MG63 (cell line): ENCODE measurements at places on chromosomes 16 and 17. TPM values are rescaled to one million over a fixed set of nuclear protein-coding genes. Genes with fewer than 3 reads are reported as not detected.
A peak's percentile ranks its signal among the peaks of the same experiment; 100 is the strongest.

The SETD6 gene
- total RNA-seq: 28.3 and 37.2 TPM in 2 replicates

The SLX1A gene
- total RNA-seq: 30.9 and 54.9 TPM in 2 replicates

The UTS2R gene
- not detected in 2 replicates for total RNA-seq

The CCDC78 gene
- 0.59 and 4.9 TPM in 2 replicates for total RNA-seq

The NEUROD2 gene
- not detected in 2 replicates for total RNA-seq

The KRT28 gene
- not detected in 2 replicates for total RNA-seq

The SLC6A2 gene
- not detected in 2 replicates for total RNA-seq

DNA sequence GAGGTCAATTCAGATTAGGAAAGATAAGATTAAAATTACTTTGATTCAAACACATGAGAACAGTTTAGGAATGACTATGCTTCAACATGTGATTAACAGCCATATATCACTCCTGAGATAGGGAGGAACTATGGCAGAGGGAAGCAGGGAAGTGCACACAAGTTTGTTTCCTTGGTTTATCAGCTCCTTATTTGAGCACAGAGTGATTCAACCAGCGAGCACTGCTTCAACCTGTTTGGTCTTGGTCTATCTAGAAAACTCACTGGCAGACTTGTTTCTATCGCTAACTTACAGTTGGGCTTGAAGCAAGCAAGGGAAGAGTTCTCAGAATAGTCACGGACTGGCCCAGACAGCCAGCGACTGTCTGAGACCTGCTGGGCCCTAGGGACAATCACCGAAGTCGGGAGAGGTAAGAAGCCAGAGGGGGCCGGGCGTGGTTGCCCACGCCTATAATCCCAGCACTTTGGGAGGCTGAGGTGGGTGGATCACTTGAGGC is 23.5 kb downstream of the TUBG1 start:
- no peak for DNase-seq

DNA sequence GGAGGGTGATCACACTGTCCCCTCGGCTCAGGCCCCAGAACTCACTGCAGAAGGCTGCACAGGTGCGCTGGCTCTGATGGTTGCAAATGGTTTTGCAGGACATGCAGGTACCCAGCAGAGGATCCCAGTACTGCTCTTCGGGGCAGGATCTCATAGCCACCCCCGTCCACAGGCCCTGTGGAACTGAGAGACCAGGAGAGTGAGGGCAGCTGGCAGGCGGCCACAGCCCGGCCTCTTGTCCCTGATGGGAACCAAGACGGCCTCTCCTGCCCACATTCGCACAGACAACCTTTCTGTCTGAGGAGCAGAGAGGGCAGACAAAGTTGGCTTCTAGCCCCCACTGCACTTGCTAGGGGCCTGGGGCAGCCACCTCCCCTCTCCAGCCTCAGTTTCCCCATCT is 19.5 kb downstream of the TNFRSF13B start:
- no peak for DNase-seq

- DNase-seq: no peak
Observed at GRCh38 chr16:84042879-84043485, 387 bp upstream of the SLC38A8 start.

GRCh38 chr17:44898768-44899073 is 524 bp downstream of the EFTUD2 start:
- peak; percentile 55 for DNase-seq

GRCh38 chr17:74199306-74200092 is 4.0 kb upstream of the RPL38 start:
- peak; percentile 63 for DNase-seq

GRCh38 chr16:15598648-15599190 is 44.2 kb downstream of the MARF1 start:
- no peak for DNase-seq

- peak; percentile 70 for DNase-seq
Observed at GRCh38 chr17:7838090-7839075, 4.4 kb downstream of the KDM6B start.

GRCh38 chr16:46843898-46844642 is 13.1 kb upstream of the C16orf87 start:
- no peak for DNase-seq

DNA sequence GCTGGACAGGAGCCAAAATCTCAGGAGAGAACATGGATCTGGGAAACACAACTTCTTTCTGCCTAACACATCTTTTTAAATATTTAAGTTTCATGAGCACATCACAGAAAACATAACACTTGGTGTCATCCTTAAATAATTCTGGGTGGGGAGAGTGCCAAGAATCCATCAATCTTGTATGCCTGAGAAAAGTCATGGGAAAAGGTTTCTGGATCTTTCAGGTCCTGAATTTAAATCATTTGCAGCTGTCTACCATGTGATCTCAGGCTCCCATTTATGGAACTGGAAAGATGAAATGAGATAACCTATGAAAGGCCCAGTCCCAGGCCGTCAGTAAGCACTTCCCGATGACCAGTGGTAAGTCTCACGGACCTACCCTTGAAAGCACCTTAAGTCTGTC is 15.1 kb downstream of the CDH11 start:
- no peak for DNase-seq

DNA sequence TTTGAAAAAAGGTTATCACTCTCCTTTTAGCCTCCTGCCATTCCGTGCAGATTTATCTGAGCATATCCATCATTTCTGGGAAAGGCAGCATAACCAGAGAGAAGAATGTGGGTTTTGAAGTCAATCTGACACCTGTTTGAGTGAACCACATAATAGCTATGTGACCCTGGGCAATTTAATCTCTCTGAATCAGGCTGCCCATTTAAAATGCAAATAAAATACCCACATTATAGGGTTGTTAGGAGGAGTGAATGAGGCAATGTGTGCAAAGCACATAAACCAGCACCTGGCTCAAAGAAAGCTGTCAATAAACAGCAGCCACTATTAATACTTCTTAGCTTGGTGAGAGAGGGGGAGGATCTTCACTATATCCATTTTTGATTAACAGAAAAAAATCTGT is 88.0 kb downstream of the CACNG1 start:
- no peak for DNase-seq

DNA sequence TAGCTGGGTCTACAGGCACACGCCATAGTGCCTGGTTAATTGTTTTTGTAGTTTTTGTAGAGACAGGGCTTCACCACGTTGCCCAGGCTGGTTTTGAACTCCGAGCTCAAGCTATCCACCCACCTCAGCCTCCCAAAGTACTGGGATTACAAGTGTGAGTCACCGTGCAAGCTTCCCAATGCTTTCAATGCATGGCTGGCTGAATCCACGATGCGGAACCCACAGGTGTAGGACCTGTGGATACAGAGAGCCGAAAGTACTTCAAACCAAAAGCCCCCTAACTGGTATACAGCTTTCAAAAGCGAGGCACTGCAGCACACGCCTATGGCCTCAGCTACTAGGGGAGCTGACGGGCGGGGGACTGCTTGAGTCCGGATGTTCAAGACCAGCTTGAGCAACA is 44.8 kb downstream of the METTL16 start:
- DNase-seq: no peak

DNA sequence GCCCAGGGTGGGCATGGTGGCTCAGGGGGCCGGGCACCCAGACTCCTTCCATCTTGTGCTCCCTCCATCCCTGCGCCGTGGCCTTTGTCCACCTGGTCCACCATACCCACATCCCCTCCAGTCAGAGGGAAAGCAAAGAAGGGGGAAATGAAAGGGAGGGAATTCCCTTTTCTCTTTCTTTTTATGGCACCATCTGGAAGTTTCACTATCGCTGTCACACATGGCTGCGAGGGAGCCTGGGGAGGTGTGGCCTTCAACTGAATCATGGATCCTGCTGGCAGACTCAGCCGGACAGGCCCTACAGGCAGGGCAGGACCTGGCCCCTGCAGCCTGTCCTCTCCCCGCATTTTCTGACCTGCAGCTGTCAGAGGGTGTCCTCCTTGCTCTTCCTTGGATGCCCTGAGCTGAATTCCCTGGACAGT is 6.2 kb downstream of the SLC12A3 start:
- DNase-seq: peak; percentile 72

DNA sequence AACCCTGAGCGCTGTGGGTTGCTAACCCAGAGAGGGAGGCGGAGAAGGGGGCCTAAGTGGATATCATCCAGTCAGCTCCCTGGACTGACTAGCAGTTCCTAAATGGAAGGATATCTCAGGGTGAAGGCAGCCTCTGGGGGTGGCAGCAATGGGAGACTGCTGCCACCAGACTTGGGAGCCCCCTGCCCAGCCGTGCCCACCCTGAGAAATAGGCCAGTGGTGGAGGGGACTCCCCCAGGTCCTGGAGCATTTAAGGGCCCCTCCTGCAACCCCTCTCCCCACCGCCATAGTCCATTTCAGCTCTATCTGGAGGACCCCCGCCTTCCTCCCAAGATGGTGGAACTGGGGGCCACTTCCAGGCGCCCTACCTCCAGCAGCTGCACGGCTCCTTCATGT is 8.4 kb downstream of the TSPOAP1 start:
- no peak for DNase-seq

GRCh38 chr16:27819881-27820610 is 243.5 kb downstream of the GSG1L start:
- no peak for DNase-seq

DNA sequence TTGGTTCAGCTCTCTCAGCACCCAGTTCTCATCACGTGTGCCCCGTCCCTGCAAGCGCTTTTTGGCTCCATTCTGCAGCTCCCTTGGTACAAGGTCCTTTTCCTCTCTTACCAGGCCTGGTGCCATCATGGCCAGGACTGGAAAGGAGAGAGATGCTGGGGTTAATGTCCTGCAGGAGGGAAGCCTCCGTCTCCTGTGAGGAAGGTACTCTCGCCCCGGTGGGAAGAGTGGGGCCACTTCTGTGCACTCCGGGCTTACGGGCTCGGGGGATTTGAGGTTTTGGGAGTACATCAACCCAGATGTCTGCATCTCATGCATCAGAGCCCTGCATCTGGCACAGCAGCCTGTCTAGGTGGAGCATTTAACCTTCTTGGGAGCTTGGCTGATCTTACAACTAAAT is 10.1 kb downstream of the CTRB2 start:
- no peak for DNase-seq

DNA sequence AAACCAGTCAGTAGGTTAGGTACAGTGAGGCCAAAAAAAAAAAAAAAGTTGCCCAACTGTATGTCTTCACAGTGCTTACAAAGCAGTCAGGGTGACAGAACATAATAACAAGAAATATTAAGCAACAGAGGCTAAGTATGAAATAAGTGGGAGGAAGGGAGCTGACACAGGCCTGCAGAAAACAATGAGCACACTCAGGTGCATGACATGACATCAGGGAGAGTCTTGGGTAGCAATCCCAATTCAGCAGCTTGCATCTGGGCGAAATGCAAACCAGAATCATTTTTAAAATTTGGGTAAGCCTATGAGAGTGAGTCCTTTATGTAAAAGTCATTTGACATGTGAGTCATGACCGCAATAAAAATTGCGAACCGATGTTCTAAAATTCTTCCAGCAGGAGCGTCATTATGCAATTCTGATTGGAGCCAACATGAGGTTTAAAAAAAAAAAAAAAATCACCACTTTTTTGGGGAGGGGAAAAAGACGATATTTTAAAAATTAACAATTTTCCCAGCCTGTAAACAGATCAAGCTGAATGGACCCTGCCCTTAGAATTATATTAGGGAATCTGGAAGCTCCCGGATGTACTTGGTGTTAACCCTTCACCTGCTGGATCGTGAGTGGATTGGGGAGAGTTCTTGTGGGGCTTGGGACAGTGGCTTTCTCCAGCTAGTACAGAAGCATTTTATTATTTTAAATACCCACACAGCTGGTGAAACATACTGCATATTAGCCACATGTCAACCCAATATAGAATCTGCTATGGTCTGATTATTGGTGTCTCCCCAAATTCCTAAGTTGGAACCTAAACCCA is 127.9 kb downstream of the NPIPB5 start:
- DNase-seq: peak; percentile 26

DNA sequence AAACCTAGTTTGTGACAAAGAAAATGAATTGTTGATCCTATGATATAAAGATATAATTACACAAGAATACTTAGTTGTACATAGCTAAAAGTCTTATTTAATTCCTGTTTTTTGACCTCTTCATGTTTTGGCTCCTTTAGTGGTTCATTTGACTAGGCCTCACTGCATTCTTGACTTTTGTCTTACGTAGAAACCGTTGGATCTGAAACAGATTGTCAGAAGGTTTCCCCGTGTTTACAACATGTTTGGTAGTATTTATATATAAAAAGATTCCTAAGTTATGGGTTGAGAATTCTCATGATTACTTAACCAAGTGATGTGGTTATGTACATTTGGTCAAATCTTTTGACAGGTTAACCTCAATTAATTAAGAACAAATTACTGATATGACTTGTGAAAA is 162.8 kb downstream of the BCAS3 start:
- no peak for DNase-seq

DNA sequence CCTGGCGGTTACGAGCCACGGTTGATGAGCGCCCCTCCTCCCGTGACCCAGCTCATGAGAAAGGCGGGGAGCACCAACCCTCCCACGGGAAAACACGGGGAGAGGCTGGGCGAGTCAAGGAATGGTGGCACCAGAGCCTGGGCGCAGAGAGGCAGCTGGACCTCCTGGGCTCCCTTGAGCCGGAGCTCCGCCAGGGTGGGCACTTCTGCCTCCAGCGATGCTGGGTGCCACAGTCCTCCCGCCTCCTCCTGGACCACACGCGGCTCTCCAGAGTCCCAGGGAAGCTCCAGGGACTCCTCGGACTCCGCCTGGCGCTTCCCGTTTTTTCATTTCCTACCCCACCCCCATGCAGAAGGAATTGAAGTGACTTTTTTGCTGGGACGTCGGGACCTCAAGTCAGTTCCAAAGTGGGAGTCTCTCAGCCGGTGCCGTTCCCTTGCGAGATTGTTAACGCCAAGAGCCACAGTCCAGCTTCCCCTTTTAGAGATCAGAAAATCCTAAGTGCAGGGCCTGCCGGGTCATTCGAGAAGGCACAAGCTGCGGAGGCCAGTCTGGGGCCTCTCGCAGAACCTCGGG is 6.6 kb upstream of the CBX8 start:
- no peak for DNase-seq

- no peak for DNase-seq
Observed at GRCh38 chr17:556431-556995, 158.1 kb downstream of the VPS53 start.

GRCh38 chr17:80106176-80106575 is 4.8 kb downstream of the GAA start:
- no peak for DNase-seq

DNA sequence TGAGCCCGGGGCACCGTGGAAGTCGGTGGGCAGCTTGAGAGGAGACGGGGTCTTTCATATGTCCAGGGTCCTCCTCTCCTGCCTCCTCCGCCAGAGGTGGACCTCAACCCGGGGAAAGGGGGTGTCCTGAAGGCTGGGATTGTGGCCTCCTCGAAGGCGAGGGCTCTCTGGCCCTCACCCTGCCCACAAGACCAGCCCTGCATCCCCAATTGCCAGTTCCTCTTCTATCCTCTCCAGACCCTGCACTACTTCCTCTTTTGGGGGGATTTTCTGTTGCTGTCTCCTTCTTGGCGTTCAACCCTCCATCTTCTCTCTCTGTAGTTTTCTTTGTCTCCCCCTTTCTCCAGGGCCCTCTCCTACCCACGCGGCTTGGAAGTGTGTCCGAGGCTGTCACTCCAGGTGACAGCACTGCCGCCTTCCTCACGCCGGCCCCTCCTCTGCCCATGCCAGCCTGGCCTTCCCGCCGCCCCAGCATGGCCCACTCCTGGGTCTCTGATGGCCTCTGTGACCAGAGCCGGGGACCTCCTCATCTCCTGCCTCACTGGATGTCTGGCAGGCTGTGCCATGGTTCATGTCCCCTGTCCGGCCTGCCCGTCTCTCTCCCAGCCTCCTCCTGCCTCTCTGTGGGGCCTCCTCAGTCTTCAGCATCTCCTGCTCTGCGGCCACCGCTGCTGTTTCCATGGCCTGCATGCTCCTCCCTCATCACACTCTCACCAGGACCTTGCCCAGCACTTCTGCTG is 2.4 kb upstream of the ITGAX start:
- no peak for DNase-seq
